ENCODE measurements at places on chromosomes 11 and 22. TPM values are rescaled to one million over a fixed set of nuclear protein-coding genes. Genes with fewer than 3 reads are reported as not detected.

TRIM48 gene
- total RNA-seq = not detected

LBHD1 gene
- 23.0 TPM for total RNA-seq

APOL5 gene
- total RNA-seq = not detected

CDPF1 gene
- 10.4 TPM for total RNA-seq

MMP3 gene
- total RNA-seq = not detected

MRGPRF gene
- not detected for total RNA-seq

CST6 gene
- total RNA-seq = 0.45 TPM

ZBTB16 gene
- total RNA-seq = 3.8 TPM

KRTAP5-8 gene
- not detected for total RNA-seq

GRCh38 chr11:91585035-91585801 is 639.4 kb upstream of the FAT3 start:
- DNase-seq = no peak

- DNase-seq = no peak
Measured at GRCh38 chr11:21554284-21554683, 638.6 kb upstream of the ANO5 start.

GRCh38 chr22:33111491-33111890 is 53.3 kb upstream of the SYN3 start:
- no peak for DNase-seq

DNA sequence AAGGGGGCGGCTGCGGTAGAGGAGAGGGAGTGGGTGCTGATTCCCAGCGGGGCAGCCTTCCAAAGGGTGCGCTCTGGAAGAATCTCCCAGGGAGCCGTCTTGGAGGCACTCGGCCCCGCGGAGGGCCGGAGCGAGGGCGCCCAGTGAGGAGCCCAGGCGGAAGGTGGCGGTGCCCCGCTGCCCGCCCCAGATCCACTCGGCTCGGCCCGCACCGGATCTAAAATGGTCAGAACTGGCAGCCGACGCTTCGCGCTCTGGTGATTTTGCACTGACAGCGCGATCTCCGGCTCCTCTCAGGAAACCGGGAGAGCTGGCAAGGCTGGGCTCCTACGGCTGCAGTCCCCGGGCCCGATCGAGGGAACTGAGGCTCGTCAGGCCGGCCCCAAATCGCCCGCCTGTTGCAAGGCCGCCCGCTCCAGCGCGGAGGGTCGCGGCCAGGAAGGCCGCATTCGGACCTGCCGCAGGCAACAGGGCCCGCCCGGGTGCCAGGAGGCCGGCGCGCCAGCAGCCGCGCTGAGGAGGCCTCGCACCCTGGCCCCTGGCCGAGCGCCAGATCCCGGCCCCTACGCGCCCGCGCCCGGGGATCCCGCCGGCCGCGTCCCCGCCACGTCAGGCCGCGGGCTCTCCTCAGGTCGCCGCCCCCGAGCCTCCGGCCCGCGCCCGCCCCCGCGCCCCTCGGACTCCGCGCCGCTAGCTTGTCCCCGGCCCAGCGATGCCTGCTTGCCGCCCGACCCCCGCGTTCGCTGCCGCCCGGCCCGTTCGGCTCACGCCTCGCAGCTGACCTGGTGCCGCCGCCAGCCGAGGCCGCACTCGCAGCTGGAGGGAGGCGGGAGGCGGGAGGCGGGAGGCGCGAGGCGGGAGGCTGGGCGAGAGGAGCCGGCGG is at the start of gene KLHL22:
Gene KLHL22, minus strand, starts transcription at position 818 of the 883 bp plus-strand sequence. CDS start 6,584 bp downstream, outside the sequence.
- DNase-seq = peak; percentile 80

DNA sequence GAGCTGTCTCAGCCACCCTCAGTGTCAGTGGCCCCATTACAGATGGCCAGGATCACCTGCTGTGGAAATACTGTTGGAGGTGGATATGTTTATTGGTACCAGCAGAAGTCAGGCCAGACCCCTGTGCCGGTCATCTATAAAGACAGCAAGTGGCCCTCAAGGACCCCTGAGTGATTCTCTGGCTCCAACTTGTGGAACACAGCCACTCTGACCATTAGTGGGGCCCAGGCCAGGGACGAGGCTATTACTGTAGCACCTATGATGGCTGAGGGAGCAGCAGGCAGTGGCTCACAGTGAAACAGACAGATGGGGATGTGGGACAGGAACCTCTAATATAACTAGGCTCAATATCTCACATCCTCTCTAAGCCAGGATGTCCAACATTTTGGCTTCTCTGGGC is 25.5 kb upstream of the GGTLC2 start:
- no peak for DNase-seq

- DNase-seq = no peak
Measured at GRCh38 chr11:63896071-63896470, 20.9 kb downstream of the RCOR2 start.

GRCh38 chr22:48722661-48723060 is 1105.0 kb downstream of the BRD1 start:
- DNase-seq = no peak

DNA sequence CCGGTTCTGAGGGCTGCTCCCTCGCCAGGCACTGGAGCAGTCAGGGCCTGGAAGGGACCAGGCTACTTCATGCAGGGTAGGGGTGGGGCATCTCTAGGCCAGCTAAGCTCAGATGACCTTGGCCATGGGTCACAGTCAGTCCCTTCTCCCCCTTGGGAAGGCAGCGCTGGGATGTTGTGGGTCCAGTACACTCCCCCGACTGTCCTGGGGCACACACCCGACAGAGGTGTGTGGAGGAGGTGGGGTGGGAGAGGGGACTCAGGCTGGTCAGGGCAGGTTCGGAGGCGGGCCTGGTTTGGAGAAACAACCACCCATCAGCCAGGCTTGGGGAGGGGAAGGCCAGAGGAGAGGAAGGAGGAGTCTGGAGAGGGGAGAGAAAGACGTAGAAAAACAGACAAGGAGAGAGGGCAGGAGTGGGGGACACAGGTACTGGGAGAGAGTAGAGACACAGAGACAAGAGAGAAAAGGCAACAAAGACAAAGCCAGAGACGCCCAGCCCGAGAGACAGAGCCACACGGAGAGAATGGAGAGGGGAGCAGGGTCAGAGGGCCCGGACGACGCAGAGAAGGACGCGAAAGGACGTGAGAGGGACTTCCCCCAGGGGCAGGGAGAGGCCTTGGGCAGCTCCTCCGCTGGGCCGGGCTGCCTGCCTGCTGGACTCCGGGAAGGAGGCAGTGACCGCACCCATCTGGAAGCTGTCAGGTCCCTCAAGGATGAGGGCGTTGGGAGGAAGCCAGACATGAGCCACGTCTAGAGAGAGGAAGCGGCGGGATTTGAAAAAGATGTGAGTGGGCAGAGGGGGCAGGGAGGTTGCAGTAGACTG is 30.6 kb upstream of the TSKU start:
- DNase-seq = no peak

GRCh38 chr11:60161107-60161506 is 21.8 kb downstream of the MS4A6A start:
- DNase-seq = no peak

DNA sequence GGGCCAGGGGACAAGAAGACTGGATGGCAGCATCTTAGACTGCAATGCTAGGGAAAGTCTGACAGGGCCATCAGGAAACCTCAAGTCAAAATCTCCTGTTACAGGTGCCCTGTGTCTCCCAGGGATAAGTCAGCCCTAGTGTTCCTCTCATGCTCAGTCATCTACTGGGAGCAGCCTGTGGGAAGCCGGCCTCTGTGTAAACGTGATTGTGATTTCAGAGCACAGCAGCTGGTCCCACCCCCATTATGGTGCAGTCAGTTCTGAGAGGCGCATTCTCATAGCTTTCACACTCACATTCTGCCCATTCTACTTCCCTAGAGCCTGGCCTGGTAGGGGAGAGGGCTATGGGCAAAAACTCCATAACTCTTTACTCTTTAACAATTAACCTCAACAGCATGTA is 7.2 kb upstream of the SLN start:
- no peak for DNase-seq

- DNase-seq = no peak
Measured at GRCh38 chr22:35517207-35517606, 23.4 kb upstream of the RASD2 start.

Data from activated CD4-positive, alpha-beta T cell treated with anti-CD3 and anti-CD28 coated beads, Interleukin-2, amount 10 ng/mL, durations not matched to agents 24 days and 14 days (primary cell).